ENCODE measurements at places on chromosomes 7 and 10. TPM values are rescaled to one million over a fixed set of nuclear protein-coding genes. Genes with fewer than 3 reads are reported as not detected.

DNA sequence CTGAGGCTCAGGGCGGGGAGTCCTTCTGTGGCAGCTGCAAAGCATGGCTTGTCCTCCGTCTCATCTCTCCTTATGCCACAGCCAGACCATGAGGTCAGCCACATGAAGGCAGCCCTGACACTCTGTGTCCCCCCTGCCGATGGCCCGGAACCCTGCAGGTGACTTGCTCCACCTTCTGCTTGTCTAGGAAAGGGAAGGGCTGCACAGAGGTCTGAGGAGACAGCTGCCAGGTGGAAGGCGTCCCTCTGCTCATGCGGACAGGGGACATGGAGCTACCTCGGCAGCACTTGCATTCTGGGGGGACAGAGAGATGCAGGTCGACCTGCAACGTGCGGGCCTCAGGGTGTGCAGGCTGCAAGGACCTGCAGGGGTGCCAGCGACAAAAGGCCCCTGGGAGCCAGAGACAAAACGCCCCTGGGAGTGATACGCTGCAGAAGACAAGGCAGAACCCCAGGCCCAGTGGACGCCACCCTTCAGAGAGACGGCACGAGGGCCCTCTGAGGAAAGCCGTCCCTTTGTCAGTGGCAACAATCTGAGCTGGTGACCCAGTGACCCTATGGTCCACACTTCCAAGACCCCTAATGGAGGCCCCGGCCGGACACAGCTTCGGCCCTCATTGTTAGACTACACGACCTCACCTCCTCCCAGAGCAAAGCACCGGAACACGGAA lies 205.2 kb upstream of the PPP2R2D start:
- no peaks in the 10 kb centered on the region for H3K4me1 ChIP-seq
- no peak overlapping the region for H3K4me3 ChIP-seq
- no peaks in the 10 kb centered on the region for H3K27me3 ChIP-seq
- no peaks in the 10 kb centered on the region for H3K36me3 ChIP-seq
- DNase-seq, result no peak
- no peak overlapping the region for H3K27ac ChIP-seq

- peaks cover 26% of the 10 kb centered on the region for H3K36me3 ChIP-seq
- no peak overlapping the region for H3K27ac ChIP-seq
- H3K4me1 ChIP-seq, result no peaks in the 10 kb centered on the region
- peak; percentile 73 for DNase-seq
- no peaks in the 10 kb centered on the region for H3K27me3 ChIP-seq
These were observed 179.5 kb upstream of the IMMP2L start for GRCh38 chr7:111741811-111742240.

- H3K27me3 ChIP-seq, result no peaks in the 10 kb centered on the region
- no peak for DNase-seq
- H3K4me1 ChIP-seq, result no peaks in the 10 kb centered on the region
- H3K36me3 ChIP-seq, result no peaks in the 10 kb centered on the region
- no peak overlapping the region for H3K4me3 ChIP-seq
- no peak overlapping the region for H3K27ac ChIP-seq
These were observed 14.5 kb downstream of the DNAJB9 start for GRCh38 chr7:108584211-108584610.

The SCART1 gene
- polyA plus RNA-seq, result 0.69 TPM

The CTAGE8 gene
- polyA plus RNA-seq, result not detected

- H3K36me3 ChIP-seq, result no peaks in the 10 kb centered on the region
- no peak overlapping the region for H3K27ac ChIP-seq
- no peak for DNase-seq
- no peaks in the 10 kb centered on the region for H3K4me1 ChIP-seq
These were observed 29.3 kb downstream of the CCNJ start for GRCh38 chr10:96072674-96073073.

The ZNF727 gene
- polyA plus RNA-seq, result 0.08 TPM

The AEBP1 gene
- 69.0 TPM for polyA plus RNA-seq

- no peak overlapping the region for H3K27ac ChIP-seq
- DNase-seq, result no peak
- H3K4me1 ChIP-seq, result no peaks in the 10 kb centered on the region
- H3K27me3 ChIP-seq, result no peaks in the 10 kb centered on the region
- H3K36me3 ChIP-seq, result no peaks in the 10 kb centered on the region
These were observed 109.6 kb downstream of the ACTR3B start for GRCh38 chr7:152869041-152869676.

- H3K27ac ChIP-seq, result no peak overlapping the region
- H3K36me3 ChIP-seq, result no peaks in the 10 kb centered on the region
These were observed 20.6 kb downstream of the FANK1 start for GRCh38 chr10:125916977-125917376.

DNA sequence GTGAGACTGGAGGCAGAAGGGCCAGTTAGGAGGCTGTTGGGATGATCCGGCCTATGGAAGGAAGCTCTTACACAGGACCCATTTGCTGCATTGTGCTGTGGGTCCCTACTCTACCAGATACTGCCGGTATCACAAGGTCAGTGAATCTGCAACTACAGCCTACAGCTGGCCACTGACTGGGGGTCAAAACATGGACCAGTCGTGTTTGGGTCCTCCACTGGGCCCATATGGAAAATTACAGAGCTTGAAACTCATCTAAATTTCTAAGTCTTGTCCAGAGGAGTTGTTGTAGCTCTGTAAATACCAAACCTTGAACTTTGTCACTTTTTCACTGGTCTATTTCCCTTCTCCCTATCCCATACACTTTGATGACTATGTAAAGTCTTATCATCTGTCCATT lies 5.6 kb upstream of the NUP205 start:
- no peak overlapping the region for H3K27ac ChIP-seq
- DNase-seq, result no peak
- H3K4me1 ChIP-seq, result no peaks in the 10 kb centered on the region
- H3K36me3 ChIP-seq, result no peaks in the 10 kb centered on the region
- H3K27me3 ChIP-seq, result no peaks in the 10 kb centered on the region

GRCh38 chr10:129253865-129254179 lies 213.2 kb upstream of the MGMT start:
- H3K36me3 ChIP-seq, result no peaks in the 10 kb centered on the region
- H3K4me1 ChIP-seq, result peaks cover 9% of the 10 kb centered on the region
- H3K27me3 ChIP-seq, result no peaks in the 10 kb centered on the region
- DNase-seq, result no peak
- no peak overlapping the region for H3K27ac ChIP-seq

Data from lung (tissue), 17 donors.